ENCODE measurements at places on chromosomes 6 and 20.

- DNase-seq: no peak
Measured at GRCh38 chr6:113104541-113104940, 752.6 kb upstream of the MARCKS start.

- no peak for DNase-seq
Measured at GRCh38 chr6:33828764-33829731, 25.2 kb upstream of the MLN start.

DNA sequence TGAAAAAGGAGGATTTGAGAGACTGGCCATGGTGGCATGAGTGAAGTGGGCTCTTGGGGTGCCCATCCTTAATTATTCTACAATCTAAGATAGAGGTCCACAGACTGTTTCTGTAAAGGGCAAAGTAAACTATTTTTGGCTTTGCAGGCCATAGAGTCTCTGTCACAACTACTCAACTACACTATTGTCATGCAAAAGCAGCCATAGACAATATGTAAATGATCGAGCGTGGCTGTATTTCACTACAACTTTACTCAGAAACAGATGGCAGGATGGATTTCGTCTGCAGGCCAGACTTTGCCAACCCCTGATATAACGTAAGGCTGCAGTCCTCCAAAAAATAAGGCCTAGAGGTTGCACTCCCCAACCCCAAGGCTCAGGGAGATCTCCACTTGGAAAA is 58.2 kb upstream of the NAA20 start:
- DNase-seq: no peak

DNA sequence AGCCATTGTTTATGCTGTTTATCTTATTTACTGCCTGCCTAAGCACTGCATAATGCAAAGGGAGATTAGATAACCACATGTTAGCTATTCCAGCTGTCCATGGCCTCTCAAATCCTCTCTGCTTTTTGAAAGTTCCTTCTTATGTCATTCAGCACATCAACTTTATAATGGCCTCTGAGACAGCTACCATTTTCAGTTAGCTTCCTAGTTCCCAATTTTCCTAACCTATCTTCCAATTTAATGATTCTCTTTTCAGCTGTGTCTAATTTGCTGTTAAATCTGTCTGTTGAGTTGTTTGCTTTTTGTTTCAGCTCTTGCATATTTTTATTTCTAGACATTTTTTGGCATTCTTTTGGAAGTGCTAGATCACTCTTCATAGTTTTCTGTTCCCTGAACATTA is 173.4 kb upstream of the PLCB4 start:
- no peak for DNase-seq

DNA sequence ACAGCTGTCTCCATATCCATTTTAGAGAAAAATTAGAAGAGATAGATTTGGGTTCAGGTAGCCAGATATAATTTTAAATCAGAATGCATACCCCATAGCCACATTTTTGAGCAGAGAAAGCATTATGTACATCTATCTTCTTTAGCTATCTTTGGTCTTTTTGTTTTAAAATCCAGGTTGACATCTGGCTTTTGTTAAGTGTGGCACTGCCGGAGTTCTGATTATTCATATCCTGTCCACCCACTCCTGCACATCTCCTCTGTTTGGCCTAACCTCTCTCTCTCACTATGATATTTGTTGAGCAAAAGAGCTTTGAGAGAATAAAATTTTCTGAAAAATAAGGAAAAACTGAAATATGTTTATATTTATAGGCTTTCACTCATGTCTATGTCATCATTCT is 189.7 kb downstream of the PACRG start:
- peak; percentile 79 for DNase-seq

GRCh38 chr6:146304181-146304580 is 239.5 kb upstream of the RAB32 start:
- DNase-seq: no peak

DNA sequence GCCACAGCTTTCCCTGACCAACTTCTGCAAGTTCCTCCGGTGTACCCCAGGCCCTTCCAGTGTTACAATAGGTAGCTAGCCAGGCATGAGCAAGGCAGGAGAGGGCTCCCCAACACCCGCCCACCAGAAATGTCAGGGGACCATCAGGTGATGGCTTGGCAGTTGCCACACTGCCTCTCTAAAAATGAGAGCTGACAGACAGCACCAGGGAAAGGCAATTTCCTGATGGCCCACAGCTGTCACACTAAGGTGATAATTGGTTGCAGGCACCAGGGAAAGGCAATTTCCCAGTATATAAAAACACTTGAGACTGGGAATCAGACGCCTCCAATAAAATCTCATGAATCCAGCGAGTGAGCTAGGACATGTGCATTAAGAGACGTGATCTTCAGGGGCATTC is 49.9 kb downstream of the PXDC1 start:
- DNase-seq: no peak

DNA sequence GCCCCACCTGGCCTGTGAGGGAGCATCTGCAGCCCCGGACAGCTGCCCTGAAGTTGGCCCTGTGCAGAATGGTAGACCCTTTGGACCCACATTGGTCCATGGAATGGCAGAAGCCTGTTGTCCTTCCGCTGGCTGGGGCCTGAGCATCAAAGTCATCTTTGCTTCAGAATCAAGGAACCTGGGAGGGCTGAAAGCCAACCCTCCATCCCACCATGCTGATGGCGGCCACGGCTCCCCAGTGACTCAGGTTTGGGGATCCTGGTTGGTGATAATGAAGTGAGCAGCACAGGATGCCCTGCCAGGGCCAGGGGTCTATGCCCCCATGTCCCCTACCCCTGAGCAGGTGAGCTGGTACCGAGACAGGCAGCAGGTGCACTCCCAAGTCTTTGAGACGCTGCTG is 52.8 kb downstream of the YTHDF1 start:
- no peak for DNase-seq

DNA sequence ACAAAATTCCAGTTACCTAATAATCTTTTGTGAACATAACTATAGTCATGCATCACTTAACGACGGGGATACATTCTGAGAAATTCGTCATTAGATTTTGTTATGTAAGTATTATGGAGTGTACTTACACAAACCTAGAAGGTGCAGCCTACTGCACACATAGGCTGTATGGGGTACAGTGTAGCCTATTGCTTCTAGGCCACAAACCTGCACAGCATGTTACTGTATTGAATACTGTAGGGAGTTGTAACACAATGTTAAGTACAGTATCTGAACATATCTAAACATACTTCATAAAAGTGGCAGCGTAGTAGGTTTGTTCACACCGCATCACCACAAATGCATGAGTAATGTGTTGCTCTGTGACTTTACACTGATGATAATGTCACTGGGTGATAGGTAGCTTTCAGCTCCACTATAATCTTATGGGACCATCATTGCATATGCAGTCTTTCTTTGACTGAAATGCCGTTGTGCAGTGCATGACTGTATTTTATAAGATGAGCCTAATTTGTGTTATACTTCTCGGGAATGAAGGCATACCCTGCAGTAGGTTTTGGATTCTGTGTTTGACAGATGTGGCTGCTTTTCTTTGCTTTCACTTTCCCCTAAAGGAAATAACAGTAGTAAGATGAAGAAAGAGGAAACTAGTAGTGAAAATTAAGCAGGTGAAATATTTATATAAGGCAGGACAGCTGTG is 365.6 kb downstream of the FARS2 start:
- no peak for DNase-seq

- no peak for DNase-seq
Measured at GRCh38 chr20:3547906-3548305, 77.1 kb downstream of the ATRN start.

GRCh38 chr6:87914637-87915395 is 132.8 kb upstream of the SPACA1 start:
- no peak for DNase-seq

DNA sequence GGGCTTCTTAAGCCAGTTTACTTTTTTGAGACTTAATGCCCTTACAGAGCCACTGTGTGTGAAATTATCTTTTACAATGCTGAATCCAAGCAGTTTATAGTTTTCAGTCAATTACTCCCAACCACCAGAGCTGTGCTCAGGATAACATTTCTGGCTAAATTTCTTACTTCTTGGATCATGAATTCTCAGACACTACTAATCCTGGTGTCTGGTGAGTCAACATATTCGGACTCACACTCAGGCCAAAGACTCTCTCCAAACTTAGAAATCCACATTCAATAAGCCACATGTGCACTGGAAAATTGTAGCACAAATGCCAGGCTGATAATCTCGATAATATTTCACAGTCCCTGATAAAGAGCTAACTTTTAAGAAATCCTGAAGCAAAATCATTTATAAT is 49.0 kb downstream of the PTPRT start:
- DNase-seq: no peak

DNA sequence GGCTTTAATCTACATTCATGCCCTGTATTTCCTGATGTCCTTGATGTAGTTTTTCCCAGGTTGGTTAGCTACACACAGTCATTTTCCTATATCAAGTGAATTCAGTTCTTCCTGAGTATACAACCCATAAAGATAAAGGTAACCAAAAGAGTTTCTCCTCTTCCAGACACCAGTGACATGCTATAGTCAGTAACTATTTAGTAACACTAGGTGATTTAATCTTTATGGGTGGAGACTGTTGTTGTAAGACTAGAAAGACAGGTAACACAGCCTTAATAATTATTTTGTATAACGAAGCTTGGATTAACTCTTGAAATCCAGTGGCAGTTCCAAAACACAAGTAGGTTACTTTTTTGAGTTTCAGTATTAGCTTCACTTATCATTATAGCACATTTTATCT is 17.6 kb downstream of the MCUR1 start:
- DNase-seq: no peak

- peak; percentile 80 for DNase-seq
Measured at GRCh38 chr20:23668477-23668951, 20.3 kb downstream of the CST4 start.

- DNase-seq: no peak
Measured at GRCh38 chr20:38246357-38247165, 14.0 kb downstream of the KIAA1755 start.

GRCh38 chr6:31407699-31408098 is 4.3 kb downstream of the MICA start:
- peak; percentile 77 for DNase-seq

DNA sequence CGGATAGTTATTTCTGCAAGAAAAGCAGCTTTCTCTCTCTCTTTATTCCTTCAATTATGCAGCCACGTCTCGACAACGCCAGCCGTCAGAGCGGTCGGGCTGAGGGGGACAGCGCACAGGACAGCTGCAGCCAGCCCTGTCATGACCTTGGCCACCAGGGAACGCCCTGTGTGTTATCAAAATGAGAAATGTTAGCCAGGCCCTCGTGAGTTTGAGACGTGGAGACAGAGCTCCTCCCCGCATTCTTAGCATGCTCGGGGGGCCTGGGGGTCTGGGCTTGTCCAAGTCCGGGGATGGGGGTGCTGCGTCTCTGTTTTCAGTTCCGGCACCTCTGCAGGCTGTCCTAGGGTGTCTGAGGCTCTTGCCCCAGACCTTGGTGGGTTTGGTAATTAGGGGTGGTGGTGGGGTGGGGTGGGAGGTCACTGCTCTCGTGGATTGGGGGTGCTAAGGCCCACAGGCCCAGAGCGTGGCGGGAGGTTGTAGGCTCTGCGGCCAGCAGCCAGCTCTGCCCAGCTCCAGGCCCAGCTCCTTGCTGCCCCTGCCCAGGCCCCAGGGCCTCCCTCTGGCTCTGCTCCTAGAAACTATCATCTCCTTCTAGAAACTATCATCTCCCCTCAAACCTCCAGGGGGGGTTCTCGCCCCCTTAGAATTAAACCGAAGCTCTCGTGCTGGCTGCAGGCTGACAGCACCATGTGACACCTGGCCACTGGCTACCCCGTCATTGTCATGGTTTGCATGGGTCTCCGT is 54.3 kb upstream of the GATA5 start:
- DNase-seq: no peak

DNA sequence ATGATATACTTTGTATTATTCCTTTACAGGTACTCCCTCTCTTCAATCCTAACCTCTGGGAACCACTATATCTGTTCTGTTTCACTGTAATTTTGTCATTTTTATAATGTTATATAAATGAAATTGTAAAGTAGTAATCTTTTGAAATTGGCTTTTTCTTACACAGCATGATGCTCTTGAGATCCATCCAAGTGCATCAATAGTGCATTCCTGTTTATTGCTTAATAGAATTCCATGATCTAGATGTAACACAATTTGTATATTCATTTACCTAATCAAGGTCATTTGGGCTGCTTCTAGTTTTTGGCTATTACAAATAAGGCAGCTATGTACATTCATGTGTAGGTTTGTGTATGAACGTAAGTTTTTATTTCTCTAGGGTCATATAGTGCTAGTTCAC is 174.6 kb downstream of the KHDC1L start:
- DNase-seq: peak; percentile 51

GRCh38 chr6:32047855-32048766 is 9.9 kb downstream of the CYP21A2 start:
- peak; percentile 78 for DNase-seq

- DNase-seq: no peak
Measured at GRCh38 chr20:55953201-55953600, 52.1 kb downstream of the CBLN4 start.

- peak; percentile 16 for DNase-seq
Measured at GRCh38 chr20:46199198-46199597, 81.1 kb downstream of the CD40 start.

DNA sequence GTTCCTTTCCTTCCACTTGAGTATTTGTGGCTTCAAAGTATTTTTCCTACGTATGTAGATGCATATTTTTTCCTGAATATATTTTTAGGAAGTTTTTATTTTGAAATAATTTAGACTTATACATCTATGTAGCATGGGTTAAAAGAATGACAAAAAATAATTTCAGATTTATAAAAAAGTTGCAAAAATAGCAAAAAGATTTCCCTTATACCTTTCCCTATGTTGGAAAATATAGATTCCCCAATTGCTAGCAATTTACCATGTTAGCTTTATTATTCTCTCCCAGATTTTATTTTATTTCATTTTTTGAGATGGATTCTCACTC is 69.8 kb downstream of the SCAND1 start:
- DNase-seq: no peak

GRCh38 chr6:82690283-82690682 is 326.7 kb downstream of the TPBG start:
- DNase-seq: no peak

- DNase-seq: no peak
Measured at GRCh38 chr6:47535316-47536225, 58.0 kb downstream of the CD2AP start.

GRCh38 chr6:18330548-18331081 is 56.5 kb upstream of the RNF144B start:
- DNase-seq: no peak

GRCh38 chr6:135254471-135254870 is 73.4 kb downstream of the MYB start:
- no peak for DNase-seq

DNA sequence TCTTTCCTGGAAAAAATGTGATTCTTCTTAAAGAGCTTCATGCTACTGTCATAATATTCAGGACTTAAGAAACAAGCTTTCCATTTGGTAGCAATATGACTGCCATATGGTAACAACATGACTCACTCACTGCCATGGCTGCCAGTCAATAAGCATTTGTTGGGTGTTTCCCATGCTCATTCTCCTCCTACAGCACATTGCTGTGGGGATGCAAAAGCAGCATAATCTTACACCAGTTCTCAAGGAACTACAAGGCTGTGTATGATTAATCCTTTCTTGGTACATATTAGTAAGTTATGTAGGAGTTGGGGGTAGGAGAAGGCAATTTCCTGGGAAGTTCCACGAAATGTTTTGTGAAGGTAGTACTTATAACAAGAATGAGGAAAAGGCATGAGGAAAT is 76.7 kb downstream of the CEP162 start:
- DNase-seq: peak; percentile 91

GRCh38 chr6:139442188-139442671 is 67.8 kb upstream of the CITED2 start:
- DNase-seq: no peak
